ENCODE measurements at places on chromosomes 13 and 19.

GRCh38 chr13:53408847-53409568, 380.4 kb downstream of the OLFM4 start:
- no peak for DNase-seq

DNA sequence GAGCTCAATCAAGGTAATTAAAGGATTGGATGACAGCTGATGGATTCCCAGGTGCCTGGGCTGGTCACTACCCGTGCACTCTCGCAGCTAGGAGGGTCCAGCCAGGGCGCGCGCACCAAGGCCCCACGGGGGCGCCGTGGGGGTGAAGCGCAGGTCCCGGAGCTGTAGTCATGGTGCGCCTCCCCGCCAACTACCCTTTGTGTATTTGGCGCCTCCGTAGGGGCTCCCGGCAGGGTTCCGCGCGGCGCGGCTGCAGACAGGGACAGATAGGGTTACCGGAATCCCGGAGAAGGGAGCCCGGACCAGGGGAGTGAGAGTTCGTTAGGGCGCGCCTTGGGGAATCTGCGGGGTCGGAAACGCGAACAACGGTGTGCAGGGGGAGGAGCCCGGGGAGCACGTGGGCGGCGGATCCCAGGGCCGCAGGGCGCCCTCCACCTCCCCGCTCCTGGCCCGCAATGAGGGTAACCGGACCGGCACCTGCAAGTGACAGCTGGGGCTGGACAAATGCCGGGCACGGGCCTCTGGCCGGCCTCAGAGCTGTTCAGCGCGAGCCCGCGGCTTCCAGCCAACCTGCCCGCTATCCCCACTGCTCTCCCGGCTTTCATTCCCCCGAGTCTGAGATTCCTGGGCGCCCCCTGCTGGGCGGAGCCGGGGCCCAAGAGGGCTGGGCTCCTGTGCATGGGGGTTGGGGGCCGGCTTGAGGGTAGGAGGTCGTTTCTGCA, 3.4 kb upstream of the PRAM1 start:
- peak; percentile 94 for DNase-seq

DNA sequence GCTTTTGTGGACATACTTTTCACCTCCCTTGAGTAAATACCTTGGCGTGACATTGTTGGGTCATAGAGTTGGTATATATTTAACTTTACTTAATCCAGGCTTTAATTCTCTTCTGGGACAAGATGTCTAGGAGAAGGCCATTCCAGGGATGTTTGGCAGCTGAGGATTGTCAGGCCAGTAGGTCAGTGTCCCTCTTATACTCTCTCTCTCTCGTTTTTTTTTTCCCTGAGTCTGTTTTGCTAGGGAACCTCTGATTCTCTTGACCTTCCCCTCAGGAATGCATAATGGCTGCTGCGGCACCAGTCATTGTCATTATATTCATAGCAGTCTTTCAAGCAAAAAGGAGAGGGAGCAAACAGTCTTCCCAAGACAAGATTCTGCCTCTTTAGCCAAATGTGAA, 48.8 kb downstream of the BICRA start:
- DNase-seq = no peak

DNA sequence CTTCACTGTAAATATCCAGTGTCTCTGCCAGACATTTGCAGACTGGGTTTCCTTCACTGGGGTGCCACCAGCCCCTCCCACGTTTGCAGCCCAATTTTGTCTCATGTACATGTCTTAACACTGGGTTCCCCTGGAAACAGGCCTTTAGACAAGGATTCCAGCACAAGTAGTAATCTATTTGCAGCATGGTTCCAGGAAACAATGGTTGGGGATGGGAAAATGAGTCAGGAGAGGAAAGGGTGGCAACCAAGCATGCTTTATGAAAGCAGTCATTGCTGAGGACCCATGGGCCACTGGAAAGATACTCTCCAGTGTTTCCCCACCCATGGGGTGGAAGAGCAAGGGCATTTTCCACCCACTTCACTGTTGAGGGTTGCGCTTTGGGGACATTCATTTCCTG, 53.6 kb upstream of the FARP1 start:
- DNase-seq = no peak

DNA sequence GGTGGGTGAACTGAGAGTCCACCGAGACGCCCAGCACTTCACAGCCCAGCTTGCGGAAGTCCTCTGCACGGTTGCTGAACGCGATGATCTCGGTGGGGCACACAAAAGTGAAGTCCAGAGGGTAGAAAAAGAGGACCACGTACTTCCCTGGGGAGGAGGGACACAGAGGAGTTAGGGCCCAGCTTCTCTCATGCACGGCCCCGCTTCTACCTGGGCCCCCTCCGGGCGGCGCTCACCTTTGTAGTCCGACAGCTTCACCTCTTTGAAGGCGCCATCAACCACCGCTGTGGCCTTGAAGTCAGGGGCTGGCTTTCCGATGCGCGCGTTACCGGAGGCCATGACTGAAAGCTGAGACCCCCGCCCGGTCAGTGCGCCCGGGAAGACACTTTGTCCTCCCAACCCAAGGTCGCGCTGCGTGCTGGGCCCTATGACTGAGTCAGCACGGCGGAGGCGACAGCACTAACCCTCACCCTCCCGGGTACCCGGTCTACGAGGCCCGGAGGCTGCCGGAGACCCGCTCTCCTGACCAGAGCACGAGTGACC, 606 bp downstream of the PRDX2 start:
- peak; percentile 16 for DNase-seq

DNA sequence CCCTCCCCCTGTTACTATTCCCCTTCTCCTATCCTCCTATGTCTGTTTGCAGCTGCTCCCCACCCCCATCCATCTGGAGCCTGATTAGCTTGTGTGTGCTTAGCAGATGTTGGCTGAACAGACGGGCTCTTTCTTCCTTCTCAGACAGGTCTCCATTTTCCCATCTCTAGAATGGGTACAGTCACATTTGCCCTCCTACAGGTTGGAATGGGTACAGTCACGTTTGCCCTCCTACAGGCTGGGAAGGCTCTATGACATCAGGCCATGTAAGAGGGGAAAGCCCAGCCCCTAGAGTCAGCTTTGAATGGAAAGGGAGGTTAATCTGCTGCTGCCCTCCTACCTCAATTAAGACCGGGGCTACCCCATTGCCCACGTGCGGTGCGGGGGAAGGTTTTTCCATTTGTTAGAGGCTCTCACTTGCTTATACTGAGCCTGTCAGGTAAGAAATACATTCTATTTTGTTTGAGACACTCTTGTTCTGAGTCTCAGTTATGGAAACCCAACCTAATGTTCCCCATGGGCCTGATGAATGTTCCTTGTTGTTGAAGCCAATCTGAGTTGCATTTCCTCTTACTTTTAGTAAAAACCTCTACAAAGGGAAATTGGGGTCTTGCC, 2.2 kb upstream of the CLEC17A start:
- no peak for DNase-seq

- DNase-seq = no peak
These were observed 126.4 kb downstream of the SPRY2 start for GRCh38 chr13:80214521-80214991.
